Left cardiac atrium (tissue), 4 donors: ENCODE measurements at places on chromosomes 1 and 21. TPM values are rescaled to one million over a fixed set of nuclear protein-coding genes. Genes with fewer than 3 reads are reported as not detected.

PADI2 gene
- 0.50 TPM for total RNA-seq

AKT3 gene
- 42.9 TPM for total RNA-seq

CCDC30 gene
- total RNA-seq: 2.3 TPM

DNA sequence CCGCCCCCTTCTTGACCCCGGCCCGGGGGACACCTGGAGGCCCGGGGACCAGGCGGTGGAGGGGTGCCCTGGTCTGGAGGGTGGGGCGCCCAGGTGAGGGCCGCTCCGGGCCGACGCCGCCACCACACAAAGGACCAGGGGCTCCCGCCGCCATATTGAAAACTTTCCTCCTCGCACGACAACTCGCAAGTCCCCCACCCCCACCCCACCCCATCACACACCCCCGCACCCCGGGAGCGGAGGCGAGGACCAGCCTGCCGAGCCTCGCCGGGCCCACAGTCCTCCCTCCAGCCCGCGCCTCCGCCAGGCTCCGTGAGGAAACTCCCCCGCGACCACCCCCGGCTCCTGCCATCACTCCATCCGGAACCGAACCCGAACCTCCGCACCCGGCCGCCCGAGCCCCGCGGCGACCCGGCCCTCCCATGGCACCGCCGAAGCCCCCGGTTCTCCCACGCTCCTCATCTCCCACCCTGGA lies 733 bp downstream of the KDM5B start:
- peak; percentile 37 for DNase-seq
